NCI-H2081 (cell line): ENCODE measurements at places on chromosomes 3 and 15.
A peak's percentile ranks its signal among the peaks of the same experiment; 100 is the strongest.

GRCh38 chr15:66035901-66036300 lies 166.6 kb downstream of the RAB11A start:
- no peak for DNase-seq

- no peak for DNase-seq
Measured at GRCh38 chr3:22474706-22475445, 723.9 kb upstream of the ZNF385D start.

DNA sequence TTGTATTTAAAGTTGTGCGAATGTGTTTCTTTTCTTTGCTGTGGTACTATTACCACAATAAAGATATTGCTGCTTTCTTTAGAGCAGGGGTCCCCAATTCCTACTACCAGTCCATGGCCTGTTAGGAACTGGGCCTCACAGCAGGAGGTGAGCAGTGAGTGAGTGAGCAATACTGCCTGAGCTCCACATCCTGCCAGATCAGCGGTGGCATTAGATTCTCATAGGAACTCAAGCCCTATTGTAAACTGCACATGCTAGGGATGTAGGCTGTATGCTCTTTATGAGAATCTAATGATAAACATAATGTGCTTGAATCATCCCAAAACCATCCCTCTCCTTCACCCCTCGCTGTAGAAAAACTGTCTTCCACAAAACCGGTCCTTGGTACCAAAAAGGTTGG lies 41.6 kb downstream of the DMXL2 start:
- DNase-seq: no peak

DNA sequence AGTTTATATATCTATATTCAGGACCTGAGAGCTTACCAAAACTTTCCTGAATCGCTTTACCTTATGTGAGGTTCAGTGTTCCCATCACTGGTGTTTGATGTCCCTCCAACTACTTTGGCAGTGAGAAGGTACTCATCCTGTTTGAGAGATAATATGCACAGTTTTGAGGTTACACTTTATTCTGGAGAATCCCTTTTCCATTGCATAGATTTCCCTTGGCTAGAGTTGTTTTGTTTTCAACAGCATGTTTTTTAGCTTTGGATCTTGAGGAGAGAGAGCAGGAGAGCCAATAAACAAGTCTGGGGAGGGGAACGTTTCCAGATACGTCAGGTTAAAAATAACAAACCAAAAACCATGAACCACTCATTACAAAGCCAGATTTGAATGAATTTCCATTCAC lies 33.6 kb downstream of the CD200 start:
- DNase-seq: no peak

- DNase-seq: no peak
Measured at GRCh38 chr15:65201918-65202317, 9.4 kb downstream of the CILP start.

DNA sequence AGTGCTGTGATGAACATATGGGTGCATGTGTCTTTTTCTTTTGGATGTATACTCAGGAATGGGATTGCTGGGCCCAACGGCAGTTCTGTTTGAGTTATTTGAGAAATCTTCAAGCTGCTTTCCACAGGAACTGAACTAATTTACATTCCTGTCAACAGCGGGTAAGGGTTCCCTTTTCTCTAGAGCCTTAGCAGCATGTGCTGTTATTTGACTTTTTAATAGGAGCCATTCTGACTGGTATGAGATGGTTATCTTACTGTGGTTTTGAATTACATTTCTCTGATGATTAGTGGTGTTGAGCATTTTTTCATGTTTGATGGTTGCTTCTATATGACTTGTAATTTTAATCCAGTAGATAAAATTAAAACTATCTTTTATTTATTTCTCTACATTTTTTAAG lies 1168.6 kb upstream of the ALCAM start:
- DNase-seq: no peak

DNA sequence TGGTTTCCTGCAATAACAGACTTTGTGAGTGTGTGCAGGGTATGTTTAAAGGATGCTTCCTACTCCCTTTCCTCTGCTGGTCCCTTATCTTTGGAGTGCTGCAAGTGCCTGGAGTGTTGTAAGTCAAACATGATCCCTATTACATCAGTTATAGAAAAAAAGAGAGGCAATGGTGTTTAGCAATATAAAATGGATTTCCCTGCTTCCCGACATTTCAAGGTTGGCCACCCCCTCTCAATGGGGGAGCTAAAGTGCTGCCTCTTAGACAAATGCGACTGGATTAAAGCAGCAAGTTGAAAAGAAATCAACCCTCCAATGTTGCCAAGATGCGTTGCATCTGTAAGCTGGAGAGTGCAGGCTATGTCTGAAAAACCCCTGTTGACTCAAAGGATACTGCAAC lies 203.1 kb upstream of the WNT5A start:
- no peak for DNase-seq

DNA sequence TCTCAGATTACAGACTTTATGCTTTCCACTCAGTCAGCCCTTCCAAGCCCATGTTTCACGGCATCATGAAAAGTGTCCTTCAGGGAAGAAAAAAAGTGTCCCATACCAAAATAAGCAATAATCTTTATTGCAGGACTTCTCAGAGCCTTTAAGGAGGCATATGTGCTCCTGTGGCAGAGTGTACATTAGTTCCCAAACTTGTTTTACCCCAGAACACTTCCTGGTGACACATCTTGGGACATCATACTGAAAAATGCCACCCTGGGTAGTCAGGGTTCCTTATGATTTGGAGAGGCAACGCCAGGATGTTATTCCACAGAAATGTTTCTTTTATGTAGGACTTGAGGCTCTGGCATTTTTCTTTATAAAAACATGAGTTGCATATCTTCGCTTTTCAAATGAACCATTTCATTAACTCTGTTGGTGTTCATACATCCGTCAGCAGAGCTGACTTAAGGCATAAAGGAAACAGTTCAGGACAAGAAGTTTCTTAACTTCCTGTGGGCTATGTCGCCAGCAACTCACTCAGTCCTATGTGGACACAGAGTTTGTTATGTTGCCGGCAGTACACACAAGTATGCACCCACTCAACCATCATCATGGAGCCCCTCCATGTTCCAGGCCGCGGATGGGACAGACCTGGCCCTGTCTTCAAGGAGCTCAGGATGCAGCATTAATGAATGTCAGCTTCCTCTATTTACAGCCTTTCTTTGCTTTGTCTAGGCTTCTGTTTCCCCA lies 63.8 kb downstream of the CASR start:
- DNase-seq: no peak

DNA sequence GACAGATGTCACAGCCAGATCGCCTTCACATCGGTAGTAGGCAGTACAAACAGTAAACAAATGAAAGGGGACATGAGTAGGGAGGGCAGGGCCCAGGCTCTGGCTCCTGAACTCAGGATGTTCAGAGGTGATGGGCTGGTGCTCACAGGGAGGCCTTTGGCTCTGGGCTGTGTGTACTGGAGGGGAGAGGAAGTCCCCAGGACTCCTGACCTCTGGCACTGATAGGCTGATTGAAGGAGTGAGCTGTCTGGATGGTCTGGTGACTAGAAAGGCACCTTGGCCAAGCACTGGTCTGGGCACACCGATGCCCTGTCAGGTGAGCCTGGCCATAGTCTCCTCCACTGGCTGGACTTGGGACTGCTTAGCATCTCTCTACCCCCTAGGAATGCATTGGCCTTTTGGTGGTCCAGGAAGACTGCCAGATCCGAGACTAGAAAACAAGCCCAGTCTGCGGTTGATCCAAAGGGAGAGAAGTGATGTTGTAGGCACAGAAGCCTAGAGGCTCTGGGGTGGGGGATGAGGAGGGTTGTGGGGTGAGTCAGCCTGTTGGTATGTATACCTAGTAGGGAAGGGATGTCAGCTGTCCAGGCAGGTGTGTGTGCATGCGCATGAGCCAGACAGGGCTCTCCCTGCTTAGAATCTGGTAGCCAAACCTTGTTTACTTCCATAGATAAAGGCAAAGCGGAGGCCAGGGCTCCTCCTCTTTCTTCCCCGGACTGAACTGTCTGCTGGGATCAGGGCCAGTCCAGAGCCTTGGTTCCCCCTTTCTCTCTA lies 1.9 kb downstream of the SPINT1 start:
- peak; percentile 50 for DNase-seq

DNA sequence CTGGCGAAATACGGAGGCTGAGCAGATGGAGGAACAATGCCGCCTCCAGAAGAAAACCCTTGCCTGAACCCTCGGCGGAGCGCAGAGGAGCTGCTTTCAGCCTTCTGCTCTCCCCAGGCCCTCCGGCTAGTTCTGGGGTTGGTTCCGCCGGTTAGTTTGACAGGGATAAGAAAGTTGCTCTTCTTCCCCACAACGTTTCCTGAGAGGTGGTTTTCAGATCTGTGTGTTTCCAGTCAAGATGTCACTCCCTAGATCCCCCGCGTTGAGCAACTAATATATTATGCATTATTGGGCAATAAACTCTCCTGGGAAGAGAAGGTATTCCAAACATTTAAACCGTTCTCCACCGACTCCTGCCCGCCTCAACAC lies 551 bp downstream of the NLGN1 start:
- no peak for DNase-seq

- DNase-seq: no peak
Measured at GRCh38 chr3:116863270-116863770, 153.7 kb downstream of the TUSC7 start.

- DNase-seq: no peak
Measured at GRCh38 chr3:127068111-127068810, 85.3 kb downstream of the PLXNA1 start.

GRCh38 chr3:195548501-195548900 lies 5.4 kb upstream of the PPP1R2 start:
- no peak for DNase-seq

DNA sequence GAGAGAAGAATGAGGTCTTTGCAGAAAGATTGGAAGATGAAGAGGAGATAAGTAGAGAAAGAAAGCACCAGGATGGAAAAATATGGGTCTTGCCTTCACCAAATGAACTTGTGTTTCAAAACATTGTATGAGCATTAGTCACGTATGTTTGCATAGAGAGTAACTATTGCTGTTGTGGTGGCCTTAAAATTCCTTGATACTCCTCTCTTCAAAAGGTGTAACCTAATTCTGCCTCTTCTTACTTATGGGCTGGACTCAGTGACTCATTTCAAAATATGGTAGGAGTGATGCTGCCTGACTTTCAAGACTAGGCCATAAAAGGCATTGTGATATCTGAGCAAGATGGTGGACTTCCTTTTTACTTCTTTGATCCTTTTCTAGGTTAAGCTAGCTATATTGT lies 228.7 kb upstream of the ZNF385D start:
- no peak for DNase-seq

- DNase-seq: no peak
Measured at GRCh38 chr3:38574411-38575278, 74.8 kb downstream of the SCN5A start.

- no peak for DNase-seq
Measured at GRCh38 chr3:13308380-13308801, 111.7 kb downstream of the NUP210 start.

DNA sequence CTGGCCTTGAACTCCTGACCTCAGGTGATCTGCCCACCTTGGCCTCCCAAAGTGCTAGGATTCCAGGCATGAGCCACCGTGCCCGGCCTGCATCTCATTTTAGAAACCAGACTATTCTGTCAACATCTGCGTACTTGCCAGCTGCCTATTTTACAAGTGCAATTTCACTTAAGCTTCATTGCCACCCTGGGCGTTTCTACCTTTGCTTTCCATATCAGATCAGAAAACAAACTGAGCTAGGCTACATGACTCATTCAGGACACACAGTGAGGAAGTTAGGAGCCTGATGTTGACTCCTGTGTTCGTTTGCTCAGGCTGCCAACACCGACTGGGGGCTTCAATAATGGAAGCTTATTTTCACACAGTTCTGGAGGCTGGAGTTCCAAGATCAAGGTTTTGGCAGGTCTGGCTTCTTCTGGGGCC lies 42.3 kb upstream of the KLHL25 start:
- DNase-seq: peak; percentile 44

DNA sequence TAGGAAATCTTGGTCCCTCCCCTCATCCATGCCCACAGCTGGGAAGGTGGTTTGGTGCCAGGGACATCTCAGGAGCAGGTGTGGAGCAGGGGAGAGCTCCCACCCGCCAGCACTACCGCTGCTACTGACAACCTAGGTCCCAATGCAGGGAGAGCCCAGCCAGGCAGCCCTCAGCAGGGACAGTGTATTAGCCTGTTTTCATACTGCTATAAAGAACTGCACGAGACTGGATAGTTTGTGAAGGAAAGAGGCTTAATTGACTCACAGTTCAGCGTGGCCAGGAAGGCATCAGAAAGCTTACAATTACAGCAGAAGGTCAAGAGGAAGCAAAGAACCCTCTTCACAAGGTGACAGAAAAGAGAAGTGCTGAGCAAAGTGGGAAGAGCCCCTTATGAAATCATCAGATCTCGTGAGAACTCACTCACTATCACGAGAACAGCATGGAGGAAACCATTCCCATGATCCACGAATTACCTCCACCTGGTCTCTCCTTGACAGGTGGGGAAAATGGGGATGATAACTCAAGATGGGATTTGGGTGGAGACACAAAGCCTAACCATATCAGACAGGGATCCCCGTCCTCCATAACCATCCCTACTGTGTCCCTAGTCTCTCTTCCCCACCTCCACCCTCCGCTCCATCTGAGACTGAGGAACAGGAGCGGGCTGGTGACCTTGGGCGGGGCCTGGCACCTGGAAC lies 218.6 kb downstream of the TBC1D2B start:
- DNase-seq: no peak

DNA sequence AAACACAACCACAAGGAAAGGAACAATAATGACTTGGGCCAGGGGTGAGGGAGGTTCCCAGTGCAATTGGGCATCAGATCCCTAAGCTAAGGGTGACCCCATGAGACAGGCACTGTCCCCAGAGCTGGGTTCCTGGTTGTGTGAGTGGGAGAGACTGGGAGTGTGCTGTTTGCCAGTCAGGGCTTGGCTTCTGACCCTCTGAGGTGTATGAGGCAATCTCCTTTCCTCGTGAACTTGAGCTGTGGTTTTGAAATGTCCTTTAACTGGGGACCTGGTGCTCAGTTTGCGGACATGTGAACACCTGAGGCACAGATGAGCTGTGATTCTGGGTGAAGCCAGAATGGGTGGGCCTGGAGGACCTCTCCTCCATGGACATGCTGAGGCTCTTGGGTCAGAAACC lies 58.5 kb upstream of the PLXNA1 start:
- DNase-seq: no peak

GRCh38 chr15:28122038-28122949 lies 23.2 kb upstream of the OCA2 start:
- no peak for DNase-seq

- DNase-seq: peak; percentile 96
Measured at GRCh38 chr3:161372321-161373260, 1.3 kb upstream of the SPTSSB start.

- DNase-seq: no peak
Measured at GRCh38 chr3:51700403-51700802, 6.5 kb upstream of the GRM2 start.

GRCh38 chr15:74773329-74773728 lies 8.6 kb upstream of the CSK start:
- DNase-seq: no peak

- DNase-seq: peak; percentile 45
Measured at GRCh38 chr15:43376017-43376705, 5.3 kb downstream of the TUBGCP4 start.

- no peak for DNase-seq
Measured at GRCh38 chr3:99256788-99257187, 355.3 kb upstream of the DCBLD2 start.

GRCh38 chr3:136078421-136079364 lies 113.2 kb downstream of the PPP2R3A start:
- peak; percentile 73 for DNase-seq

GRCh38 chr15:63870487-63871209 lies 36.9 kb upstream of the HERC1 start:
- DNase-seq: no peak

- peak; percentile 46 for DNase-seq
Measured at GRCh38 chr3:167808910-167809309, 73.4 kb downstream of the SERPINI1 start.

- no peak for DNase-seq
Measured at GRCh38 chr3:47430606-47431005, 45.1 kb downstream of the SCAP start.
